ENCODE measurements at places on chromosomes 1 and 21. TPM values are rescaled to one million over a fixed set of nuclear protein-coding genes. Genes with fewer than 3 reads are reported as not detected.

GRCh38 chr1:167601442-167602383 lies 28.3 kb upstream of the RCSD1 start:
- peak; percentile 87 for DNase-seq

Gene TMPRSS15
- total RNA-seq: not detected

DNA sequence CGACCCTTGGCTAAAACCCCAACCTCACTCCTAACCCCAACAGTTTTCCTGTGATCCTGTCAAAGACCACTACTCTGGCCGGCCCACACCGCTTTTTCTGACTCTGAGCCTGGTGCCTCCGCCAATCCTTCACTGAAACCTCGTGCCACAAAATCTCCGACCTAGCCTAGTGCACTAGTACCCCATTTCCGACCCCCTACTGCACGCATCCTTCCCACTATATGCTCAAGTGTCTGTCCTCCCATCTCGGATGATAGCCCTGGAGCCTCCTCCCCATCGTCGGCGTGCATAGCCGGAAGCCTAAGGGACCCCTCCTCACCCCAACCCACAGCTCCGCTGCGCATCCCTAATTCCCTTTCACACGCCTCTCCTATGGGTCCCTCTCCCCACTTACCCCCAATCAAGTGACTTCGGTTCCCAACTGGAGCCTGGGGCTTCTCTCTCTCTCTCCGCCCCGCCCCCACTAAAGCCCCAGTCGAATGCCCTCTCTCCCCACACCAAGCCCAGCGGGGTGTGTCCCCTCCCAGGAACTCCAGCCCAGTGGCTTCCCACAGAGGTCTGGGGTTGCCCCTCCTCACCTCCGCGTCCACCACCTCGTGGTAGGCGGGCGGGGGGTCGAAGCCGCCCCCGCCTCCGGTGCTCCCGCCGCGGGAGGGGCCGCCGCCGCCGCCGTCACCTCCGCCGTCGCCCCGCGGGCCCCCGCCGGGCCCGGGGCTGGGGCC lies 791 bp downstream of the USP24 start:
- peak; percentile 80 for DNase-seq

- DNase-seq: no peak
These were observed 197.9 kb downstream of the NCAM2 start for GRCh38 chr21:21196087-21196486.

Gene PDPN
- total RNA-seq: 40.9 TPM

Gene KRTAP10-2
- not detected for total RNA-seq

GRCh38 chr1:239896980-239897379 lies 194.7 kb upstream of the FMN2 start:
- no peak for DNase-seq

- DNase-seq: no peak
These were observed 1.5 kb downstream of the KNCN start for GRCh38 chr1:46549697-46550681.

Gene CACNA1S
- 0.05 TPM for total RNA-seq

GRCh38 chr1:46708121-46708520 lies 10.8 kb downstream of the EFCAB14 start:
- DNase-seq: no peak

Gene LCE2B
- not detected for total RNA-seq

- no peak for DNase-seq
These were observed 5.7 kb downstream of the ACOT11 start for GRCh38 chr1:54553602-54554313.

Gene PEX10
- 10.9 TPM for total RNA-seq

GRCh38 chr1:18854331-18855025 lies 5.0 kb downstream of the TAS1R2 start:
- DNase-seq: no peak

GRCh38 chr21:44837537-44837936 lies 19.7 kb upstream of the SUMO3 start:
- no peak for DNase-seq

DNA sequence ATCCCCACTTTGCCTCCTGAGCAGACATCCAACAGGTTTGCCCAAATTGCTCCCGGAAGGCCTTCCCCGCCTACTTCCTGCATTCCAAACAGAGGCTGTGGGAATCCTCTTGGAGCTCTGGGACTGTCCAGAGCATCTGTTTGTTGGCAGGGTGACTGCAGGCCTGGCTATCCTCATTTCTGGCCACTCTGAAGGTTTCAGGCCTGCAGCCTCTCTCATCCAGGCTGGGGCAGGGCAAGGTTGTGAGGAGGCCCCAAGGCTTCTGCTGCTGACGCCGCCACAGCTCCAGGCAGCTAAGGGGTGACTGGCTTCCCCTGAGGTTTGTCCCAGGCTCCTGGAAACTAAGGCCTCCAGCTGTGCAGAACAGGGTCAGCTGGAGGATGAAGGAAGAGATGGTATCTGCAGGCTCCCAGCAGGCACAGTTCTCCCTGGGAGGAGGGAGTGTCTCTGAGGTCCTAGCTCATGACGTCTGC lies 11.3 kb downstream of the CDK18 start:
- DNase-seq: no peak

Gene FLG2
- total RNA-seq: not detected

GRCh38 chr1:158105352-158106095 lies 75.2 kb upstream of the CD1D start:
- no peak for DNase-seq

GRCh38 chr1:227958617-227959324 lies 11.0 kb upstream of the WNT9A start:
- peak; percentile 51 for DNase-seq

DNA sequence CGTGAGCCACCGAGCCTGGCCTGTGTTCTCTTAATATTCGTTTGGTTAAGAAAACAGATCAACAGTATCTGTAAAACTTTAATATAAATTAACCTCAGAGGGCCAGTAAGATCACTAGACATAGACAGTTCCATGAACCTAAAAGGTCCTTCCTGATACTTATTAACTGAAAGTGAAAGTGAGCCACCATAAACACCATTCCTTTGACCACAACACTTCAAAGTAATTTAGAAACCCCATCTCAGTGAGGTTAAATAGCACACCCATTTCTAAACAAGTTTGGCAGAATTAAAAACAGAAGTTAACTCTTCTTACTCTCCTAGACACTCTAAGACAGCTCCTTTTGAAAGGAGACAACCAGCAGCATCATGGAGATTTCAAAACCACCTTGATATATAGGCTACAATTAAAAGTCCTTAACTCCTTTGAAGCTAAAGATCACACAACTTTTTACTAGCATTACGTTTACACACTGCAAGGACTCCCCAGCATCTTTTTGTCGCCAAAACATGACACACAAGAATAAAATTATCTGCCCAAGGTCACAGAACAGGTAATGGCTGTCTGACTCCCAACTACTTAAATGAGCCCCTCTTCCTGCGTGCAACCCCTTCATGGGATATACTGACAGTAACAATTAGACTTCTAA lies 2.2 kb downstream of the RNF19B start:
- no peak for DNase-seq

- no peak for DNase-seq
These were observed at the start of gene JAM2 for GRCh38 chr21:25638660-25639550. TSS of gene JAM2 (plus strand) at chr21:25639258. CDS start at chr21:25639822, 564 bp downstream.

DNA sequence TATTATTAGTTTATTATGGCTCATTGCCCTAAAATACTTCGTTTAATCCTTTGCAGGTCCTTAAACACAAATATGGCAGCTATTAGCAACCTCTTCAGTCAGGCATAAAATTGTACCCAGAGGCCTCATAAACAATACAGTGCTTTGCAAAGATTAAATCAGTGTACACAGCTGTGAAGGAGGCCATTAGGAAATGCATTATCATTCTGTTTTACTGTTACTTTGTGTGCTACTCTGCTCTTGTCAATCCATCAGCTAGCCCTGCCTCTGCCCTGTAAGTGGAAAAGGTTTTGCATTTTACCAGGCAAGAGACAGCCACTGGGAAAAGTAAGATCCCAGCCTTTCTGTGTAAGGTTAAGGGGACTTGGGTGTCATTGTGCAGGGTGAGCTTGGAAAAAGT lies 415.7 kb upstream of the DAB1 start:
- no peak for DNase-seq

GRCh38 chr1:198649232-198649967 lies 10.6 kb downstream of the PTPRC start:
- no peak for DNase-seq

GRCh38 chr1:86156566-86157455 lies at the start of gene COL24A1:
TSS of gene COL24A1 (minus strand) at chr1:86156772. CDS start at chr1:86156396, 376 bp downstream.
- DNase-seq: peak; percentile 77

- no peak for DNase-seq
These were observed 11.6 kb upstream of the ELAVL4 start for GRCh38 chr1:50097021-50097679.

Gene LYPD8
- not detected for total RNA-seq
